Suppressor macrophage treated with lipopolysaccharide for 4 hours (primary cell): ENCODE measurements at places on chromosomes 16 and 17.

DNA sequence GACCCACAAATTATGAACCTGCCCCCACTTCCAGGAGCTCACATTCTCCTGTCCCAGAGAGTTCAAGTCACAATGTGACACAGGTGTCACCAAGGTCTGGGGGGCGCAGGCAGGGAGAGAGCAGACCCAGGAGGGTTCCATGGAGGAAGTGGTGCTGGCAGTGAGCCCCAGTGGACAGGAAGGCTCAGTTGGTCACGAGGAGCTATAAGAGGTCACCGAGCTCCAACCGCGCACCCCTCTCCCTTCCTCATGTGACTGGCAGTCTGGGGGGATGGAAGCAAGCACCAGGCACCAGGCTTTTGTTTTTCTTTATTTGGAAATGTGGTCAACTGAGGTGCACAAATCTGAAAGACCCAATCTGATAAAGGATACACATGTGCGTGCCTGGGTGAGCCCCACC lies 2.5 kb downstream of the ITGAD start:
- DNase-seq = peak; percentile 45

DNA sequence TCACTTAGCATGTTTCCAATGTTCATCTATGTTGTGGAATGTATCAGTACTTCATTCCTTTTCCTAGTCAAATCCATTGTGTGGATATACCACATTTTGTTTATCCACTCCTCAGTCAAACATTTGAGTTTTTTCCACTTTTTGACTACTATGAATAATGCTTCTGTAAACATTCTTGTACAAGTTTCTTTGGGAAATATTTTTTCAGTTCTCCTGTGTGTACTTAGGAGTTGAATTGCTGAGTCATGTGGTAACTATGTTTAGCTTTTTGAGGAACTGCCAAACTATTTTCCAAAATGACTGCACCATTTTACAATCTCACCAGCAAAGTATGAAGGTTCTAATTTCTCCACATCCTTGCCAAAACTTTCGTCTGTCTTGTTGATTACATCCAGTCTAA lies 223.7 kb upstream of the AXIN2 start:
- DNase-seq = peak; percentile 16

DNA sequence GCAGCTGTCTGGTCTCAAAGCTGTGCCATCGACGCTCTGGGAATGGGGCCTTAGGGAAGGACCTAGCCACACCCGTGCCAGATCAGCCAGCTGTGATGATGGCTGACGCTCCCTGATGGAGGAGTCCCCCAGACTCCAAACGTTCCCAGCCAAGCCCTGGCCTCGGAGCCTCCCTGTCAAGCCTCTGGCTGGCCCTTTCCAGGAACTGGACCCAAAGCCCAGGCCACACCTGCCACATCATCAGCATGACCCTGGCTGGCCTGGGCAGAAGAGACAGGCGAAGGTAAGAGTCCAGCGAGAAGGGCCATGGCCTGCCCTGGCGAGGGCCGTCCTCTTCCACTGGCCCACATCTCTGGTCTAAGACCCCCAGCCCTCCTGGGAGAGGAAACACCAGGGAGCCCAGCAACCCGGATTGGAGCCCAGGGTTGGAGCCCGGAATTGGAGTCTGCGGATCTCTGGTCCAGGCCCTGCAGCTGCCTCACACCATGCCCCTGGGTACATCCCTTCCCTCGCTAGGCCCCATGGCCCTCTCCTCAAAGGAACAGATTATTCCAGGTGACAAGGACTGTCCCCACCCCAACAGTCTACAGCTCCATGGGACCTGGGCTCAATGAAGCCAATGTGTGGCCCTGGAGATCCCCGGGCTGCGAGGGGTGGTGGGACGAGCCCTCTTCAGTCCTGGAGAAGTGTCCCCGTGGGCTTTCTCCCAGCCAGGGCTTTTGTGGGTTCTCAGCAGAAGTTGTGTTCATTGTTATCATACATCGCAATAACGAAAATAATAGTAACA lies 105.1 kb upstream of the TNRC6C start:
- no peak for DNase-seq

- peak; percentile 45 for DNase-seq
Observed at GRCh38 chr17:39462631-39463375, 1.5 kb downstream of the CDK12 start.

DNA sequence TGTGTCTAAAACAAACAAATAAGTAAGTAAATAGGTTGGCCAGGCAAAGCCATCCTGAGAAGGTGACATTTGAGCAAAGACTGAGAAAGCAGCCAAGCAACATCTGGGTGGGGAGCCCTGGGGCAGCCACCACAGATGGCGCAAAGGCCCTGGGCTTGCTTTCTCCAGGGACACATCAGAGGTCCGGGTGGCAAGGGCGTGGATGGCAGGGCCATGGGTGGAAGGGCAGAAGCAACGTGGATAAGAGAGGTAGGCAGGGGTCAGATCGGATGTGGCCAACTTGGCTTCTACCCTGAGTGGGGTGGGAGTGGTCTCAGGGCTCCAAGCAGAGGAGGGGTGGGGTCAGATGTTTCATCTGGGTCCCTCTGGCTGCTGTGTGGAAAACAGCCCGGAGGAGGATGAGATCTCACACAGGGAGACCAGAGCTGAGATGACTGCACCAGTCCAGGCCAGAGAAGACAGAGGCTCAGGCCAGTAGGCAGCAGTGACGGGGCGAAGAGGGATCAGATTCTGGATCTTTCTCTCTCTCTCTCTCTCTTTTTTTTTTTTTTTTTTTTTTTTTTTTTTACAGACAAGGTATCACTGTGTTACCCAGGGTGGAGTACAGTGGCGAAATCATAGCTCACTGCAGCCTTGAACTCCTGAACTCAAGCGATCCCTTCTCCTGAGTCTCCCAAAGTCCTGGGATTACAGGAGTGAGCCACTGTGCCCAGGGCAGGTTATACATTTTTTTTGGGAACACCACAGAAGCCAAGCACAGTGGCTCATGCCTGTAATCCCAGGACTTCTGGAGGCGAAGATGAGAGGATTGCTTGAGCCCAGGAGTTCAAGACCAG lies 6.1 kb upstream of the SPN start:
- DNase-seq = no peak

- DNase-seq = peak; percentile 19
Observed at GRCh38 chr17:67244431-67245072, 444 bp downstream of the HELZ start.

DNA sequence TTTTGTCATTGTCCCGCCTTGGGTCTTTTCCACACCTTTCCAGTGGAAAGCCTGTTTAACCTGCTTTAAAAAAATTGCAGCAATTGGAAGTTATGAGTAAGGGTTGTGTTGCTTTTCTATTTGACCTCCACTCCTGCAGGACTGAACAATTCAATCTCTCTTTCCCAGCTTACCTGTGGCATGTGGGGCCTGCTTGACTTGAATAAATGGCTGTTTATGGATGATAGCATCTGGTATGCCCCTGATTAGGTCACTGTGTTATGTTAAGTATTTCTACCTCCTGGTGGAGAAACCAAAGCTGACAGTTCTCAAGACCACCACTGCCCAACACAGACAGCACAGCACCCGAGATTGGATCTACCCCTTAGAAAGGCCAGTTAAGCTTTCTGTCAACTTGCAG lies 64.8 kb upstream of the NOG start:
- DNase-seq = no peak

DNA sequence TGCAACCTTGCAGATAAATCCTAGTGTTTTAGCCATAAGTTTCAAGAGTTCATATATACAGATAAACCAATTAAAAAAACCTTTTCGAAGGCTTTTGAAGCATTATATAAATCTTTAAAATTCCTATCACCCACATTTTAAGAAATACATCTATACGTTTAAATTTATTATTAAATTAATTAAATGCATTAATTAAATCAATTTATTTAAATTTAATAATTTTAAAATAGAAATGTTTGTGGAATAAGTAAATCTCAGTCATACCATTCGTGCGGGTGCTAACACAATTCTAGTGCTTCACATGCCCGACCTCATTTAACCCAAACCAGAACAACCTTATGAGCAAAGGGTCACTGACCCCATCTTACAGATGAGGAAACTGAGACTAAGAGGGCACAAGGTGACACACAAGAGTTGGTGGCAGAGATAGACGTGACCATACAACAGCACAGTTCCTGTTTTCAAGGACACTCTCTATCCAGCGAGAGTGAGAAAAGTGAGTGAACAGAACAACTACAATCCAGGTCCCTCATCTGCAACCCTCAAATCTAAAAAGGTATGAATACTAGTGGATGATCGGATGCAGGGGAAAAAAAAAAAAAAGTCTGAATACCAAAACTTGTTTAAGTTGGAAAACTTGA lies 1.4 kb downstream of the NSMCE1 start:
- DNase-seq = peak; percentile 48

DNA sequence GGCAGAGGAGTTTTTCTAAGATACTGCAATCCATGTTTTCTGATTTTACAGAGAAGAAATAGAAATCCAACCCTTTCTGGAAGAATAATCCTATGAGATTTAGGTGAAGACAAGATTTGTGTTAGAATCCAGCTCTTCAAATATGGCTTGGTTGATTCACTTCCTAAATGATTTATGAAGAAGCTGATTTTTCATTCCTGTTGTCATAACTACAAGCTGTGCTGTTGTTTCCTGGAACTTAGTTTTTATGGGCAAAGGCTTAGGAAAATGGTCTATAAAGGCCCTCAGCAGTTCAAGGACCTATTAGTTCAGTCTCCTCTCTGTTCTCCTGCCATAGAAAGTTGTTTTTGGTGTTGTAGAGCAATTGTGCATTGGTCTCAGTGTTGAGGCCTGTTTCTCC lies 174.2 kb upstream of the FAM20A start:
- DNase-seq = no peak

GRCh38 chr16:54928411-54929089 lies 2.1 kb upstream of the IRX5 start:
- DNase-seq = peak; percentile 43

DNA sequence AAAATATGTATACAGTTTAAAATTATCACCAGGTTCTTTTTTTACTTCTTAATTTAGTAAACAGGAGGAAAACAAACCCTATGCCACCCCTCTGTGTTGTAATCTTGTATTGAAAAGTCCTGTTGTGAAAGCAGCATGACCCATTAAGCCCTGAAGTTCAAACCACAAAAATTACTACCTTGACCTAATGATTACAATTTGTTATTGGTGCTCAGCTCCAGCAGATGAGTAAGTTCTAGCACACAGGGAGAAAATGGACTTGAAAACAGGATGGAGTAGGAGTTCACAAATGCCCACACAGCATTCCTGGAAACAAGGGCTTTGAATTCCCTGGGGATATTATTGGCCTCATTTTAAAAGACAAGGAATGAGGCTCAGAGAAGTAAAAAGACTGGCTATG lies 505.8 kb upstream of the ERCC4 start:
- DNase-seq = no peak

GRCh38 chr17:56231693-56232092 lies 78.4 kb downstream of the ANKFN1 start:
- no peak for DNase-seq

GRCh38 chr16:80974649-80975376 lies 31.9 kb downstream of the CMC2 start:
- no peak for DNase-seq

- DNase-seq = no peak
Observed at GRCh38 chr17:60960398-60961065, 282.9 kb downstream of the BCAS3 start.

DNA sequence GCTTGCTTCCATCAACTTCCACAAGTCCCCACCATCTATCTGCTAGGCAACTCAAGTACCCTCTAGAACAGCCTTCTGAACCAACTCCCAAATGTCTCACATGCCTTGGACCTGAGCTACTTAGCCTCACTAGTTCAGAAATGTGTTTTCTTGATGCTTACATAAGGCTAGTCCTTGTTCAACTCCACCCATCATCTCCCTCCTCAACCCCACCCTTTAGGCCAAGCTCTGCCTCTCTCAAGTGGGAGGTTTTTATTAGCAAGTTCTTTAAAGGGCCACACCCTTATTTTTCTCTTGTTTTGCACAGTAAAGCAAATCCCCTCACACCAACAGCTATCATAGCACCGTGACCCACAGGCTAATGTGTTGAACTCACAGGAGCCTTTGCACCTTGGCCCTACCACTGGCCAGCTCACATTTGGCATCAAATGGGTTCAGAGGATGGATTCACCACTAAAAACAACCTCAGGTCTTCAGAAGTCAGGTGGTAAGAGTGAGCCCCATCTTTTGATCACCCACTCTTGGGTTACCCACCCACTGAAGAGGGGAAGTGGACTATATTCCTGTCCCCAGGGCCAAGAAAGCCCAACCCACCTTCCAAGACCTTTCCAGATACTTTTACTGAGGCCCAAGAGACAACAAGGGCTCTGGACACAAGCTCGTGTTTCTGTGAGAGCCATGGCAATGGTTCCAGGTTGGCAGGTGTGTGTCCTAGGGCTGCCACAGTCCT lies 12.2 kb downstream of the PIK3R5 start:
- no peak for DNase-seq

DNA sequence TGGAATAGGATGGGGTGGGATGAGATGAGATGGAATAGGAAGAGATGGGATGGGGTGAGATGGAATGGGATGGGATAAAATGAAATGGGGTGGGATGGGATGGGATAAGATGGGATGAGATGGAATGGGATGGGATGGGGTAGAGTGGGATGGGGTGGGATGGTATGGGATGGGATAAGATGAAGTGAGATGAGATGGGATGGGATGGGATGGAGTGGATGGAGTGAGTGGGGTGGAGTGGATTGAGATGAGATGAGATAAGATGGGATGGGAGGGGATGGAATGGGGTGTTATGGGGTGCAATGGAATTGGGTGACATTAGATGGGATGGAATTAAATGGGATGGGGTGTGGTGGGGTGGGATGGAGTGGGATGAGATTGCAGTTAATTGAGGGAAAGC lies 279.2 kb upstream of the CDH5 start:
- no peak for DNase-seq

- DNase-seq = no peak
Observed at GRCh38 chr17:7352503-7352889, 534 bp downstream of the KCTD11 start.

DNA sequence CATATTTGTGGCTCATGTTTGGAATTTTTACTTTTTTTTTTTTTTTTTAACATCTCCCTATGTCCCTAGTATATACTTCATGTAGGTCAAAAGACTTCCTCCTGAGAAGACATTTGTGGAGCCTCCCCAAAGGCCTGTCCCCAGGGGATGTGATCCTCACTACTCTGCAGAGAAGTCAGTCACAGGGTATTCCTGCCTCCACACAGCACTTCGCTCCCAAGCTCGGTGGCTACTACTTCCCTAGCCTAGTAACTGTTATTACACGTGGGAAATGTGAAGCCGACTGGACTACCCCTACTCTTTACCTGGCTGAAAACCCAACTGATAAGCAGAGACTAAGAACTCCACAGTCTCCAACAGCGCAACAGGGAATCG lies 116.8 kb downstream of the HIC1 start:
- no peak for DNase-seq
